Smooth muscle cell of the coronary artery (primary cell): ENCODE measurements at places on chromosomes 7 and 10. TPM values are rescaled to one million over a fixed set of nuclear protein-coding genes. Genes with fewer than 3 reads are reported as not detected.

The EPO gene
- not detected in 2 replicates for total RNA-seq

The STAG3 gene
- 0.30 and 1.4 TPM in 2 replicates for total RNA-seq

The GPRIN2 gene
- 0.08 TPM in 1 of 2 replicates, not detected in the other for total RNA-seq

The DNA2 gene
- 4.0 and 4.4 TPM in 2 replicates for total RNA-seq

The KCNMA1 gene
- total RNA-seq: 9.8 and 44.0 TPM in 2 replicates

The LEP gene
- total RNA-seq: 0.94 TPM in 1 of 2 replicates, not detected in the other

The NPSR1 gene
- total RNA-seq: not detected in 2 replicates

The SND1 gene
- total RNA-seq: 211 and 348 TPM in 2 replicates

The CAMK2B gene
- total RNA-seq: 0.23 and 0.59 TPM in 2 replicates

The NODAL gene
- total RNA-seq: not detected in 2 replicates
